ENCODE measurements at places on chromosomes 6 and 20. TPM values are rescaled to one million over a fixed set of nuclear protein-coding genes. Genes with fewer than 3 reads are reported as not detected.

The MYB gene
- total RNA-seq = 1.3 TPM

The PSORS1C1 gene
- total RNA-seq = 0.20 TPM

The KIFC1 gene
- 19.0 TPM for total RNA-seq

The TMEM244 gene
- not detected for total RNA-seq

The RWDD1 gene
- total RNA-seq = 28.4 TPM

The CCDC28A gene
- total RNA-seq = 10.1 TPM

The C6orf62 gene
- total RNA-seq = 63.0 TPM

The NNAT gene
- total RNA-seq = 0.28 TPM

The SGK1 gene
- 207 TPM for total RNA-seq

The HCK gene
- total RNA-seq = 2.9 TPM

The FABP7 gene
- not detected for total RNA-seq

The SCUBE3 gene
- total RNA-seq = 0.12 TPM

The FOXC1 gene
- total RNA-seq = 6.5 TPM

The NECAB3 gene
- 8.0 TPM for total RNA-seq

The GNAS-AS1 gene
- 0.64 TPM for total RNA-seq

The CAPN11 gene
- total RNA-seq = 0.12 TPM

The SLPI gene
- total RNA-seq = 864 TPM

The MMP24 gene
- 0.08 TPM for total RNA-seq

The LY86 gene
- total RNA-seq = 0.48 TPM

The PRPH2 gene
- 0.08 TPM for total RNA-seq

The SIRPD gene
- total RNA-seq = not detected

The ZSCAN9 gene
- total RNA-seq = 6.4 TPM

The ZNF184 gene
- total RNA-seq = 3.0 TPM

The LHFPL5 gene
- total RNA-seq = not detected

The ASIP gene
- not detected for total RNA-seq

The CRISP3 gene
- 8.1 TPM for total RNA-seq

The BPIFA1 gene
- not detected for total RNA-seq

The HLA-DQA1 gene
- total RNA-seq = 3.9 TPM

The BCAS1 gene
- total RNA-seq = 1.8 TPM

The PNLDC1 gene
- total RNA-seq = not detected

The ACSS2 gene
- total RNA-seq = 83.1 TPM

The VNN1 gene
- total RNA-seq = 0.12 TPM

The MRS2 gene
- total RNA-seq = 15.2 TPM

The ATP6V1G2 gene
- total RNA-seq = not detected

The BEND6 gene
- total RNA-seq = 0.16 TPM

The MATN4 gene
- total RNA-seq = 0.16 TPM

The DLK2 gene
- 8.9 TPM for total RNA-seq

The SYCP2 gene
- total RNA-seq = 0.60 TPM

The DEFB124 gene
- total RNA-seq = not detected

The HLA-DRA gene
- total RNA-seq = 38.7 TPM

The KCNK5 gene
- 5.1 TPM for total RNA-seq

The SIRPB2 gene
- total RNA-seq = 1.0 TPM

The RAD21L1 gene
- not detected for total RNA-seq

The ADGRF4 gene
- 13.6 TPM for total RNA-seq

The TRIM40 gene
- total RNA-seq = not detected

The CSNK2A1 gene
- 83.4 TPM for total RNA-seq

The GPX6 gene
- not detected for total RNA-seq

The PROKR2 gene
- not detected for total RNA-seq

The MCHR2 gene
- not detected for total RNA-seq

The MICB gene
- total RNA-seq = 0.92 TPM

The TRAPPC3L gene
- total RNA-seq = not detected

The OPRL1 gene
- total RNA-seq = 0.12 TPM

The SMLR1 gene
- not detected for total RNA-seq
